ENCODE measurements at places on chromosomes 7 and 10.

- DNase-seq: no peak
Observed at GRCh38 chr10:58615237-58615935, 102.7 kb downstream of the BICC1 start.

DNA sequence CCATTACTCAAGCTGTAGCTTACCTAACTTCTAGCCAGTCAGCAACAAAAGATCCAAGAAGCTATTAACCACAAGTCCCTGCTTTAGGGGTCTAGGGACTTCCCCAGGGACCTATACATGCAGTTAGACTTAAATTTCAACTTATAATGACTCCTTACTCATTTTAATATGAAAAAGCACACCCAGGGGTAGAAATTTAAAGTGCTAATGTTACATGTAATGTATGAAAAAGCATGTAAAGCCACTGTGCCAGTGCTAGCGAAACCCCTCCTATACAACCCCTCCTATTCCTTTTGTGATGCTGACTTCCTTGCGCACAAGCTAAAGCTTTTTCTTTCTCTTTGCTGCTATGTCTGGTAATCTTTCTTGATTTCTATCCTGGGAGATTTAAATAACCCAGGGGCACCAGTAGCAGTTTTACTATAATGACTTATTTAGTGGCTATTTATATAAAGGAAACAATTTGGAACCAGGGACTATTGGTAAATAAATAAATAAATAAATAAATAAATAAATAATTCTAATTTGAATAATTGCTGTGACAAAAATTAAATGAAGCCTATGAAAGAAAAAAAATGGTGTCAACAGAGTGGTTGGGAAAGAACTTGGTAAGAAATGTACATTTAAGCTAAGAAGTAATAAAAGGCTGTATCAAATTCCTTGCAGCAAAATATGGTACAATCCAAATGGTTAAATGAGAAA, 110.5 kb upstream of the MAGI2 start:
- DNase-seq: no peak

- DNase-seq: no peak
Observed at GRCh38 chr7:33632840-33633525, 272.4 kb upstream of the BMPER start.

GRCh38 chr10:104957178-104957841, 316.2 kb downstream of the SORCS3 start:
- DNase-seq: no peak

DNA sequence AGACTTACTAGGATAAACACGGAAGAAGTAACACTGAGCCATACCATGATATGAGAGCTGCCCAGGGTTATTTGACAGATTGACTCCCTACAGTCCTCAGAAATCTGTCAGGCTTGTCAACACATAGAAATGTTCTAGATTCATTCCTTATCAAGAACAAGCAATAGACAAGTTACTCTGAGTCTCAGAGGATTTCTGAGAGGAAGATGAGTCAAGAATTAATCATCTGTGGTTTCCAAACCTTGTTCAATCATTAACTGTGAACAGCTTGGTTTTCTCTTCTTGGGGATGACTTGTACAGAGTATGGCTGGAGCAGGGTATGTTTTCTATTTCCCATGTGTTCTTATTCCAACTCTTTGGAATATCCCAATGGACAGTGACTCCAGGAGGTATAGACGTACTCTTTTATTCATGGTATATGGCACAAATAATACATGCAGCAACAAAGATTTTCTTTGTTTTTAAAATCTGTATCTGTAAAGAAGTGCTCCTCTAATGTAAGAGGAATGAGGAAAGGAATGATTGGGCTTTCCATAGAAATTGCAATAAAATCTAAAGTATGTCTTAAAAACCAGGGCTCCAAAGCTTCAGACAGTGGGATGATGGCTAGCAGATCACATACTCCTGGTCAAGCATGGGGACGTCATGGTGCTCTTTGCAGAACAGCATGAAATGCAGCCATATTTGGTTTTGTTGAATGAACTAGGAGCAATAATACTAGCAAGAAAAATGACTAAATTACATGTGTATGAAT, 11.9 kb upstream of the SFR1 start:
- no peak for DNase-seq

DNA sequence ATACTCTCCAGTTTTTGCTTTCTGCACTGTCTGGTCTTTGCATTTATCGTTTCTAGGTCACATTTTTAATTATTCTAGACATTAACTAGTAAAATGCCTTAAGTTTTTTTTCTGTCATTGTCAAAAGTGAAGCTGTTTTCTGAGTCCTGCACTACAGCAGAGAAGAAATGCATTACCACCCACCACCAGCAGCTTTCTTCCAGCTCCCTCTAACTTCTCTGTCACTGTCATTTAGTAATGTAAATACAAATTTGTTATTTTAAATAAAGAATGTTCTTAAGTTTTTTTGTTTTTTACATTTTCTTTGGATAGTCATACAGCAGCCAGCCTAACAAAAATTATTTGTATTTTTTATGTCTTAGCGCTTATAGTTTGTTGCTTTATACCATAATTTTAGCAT, 18.8 kb downstream of the PTPRZ1 start:
- no peak for DNase-seq

DNA sequence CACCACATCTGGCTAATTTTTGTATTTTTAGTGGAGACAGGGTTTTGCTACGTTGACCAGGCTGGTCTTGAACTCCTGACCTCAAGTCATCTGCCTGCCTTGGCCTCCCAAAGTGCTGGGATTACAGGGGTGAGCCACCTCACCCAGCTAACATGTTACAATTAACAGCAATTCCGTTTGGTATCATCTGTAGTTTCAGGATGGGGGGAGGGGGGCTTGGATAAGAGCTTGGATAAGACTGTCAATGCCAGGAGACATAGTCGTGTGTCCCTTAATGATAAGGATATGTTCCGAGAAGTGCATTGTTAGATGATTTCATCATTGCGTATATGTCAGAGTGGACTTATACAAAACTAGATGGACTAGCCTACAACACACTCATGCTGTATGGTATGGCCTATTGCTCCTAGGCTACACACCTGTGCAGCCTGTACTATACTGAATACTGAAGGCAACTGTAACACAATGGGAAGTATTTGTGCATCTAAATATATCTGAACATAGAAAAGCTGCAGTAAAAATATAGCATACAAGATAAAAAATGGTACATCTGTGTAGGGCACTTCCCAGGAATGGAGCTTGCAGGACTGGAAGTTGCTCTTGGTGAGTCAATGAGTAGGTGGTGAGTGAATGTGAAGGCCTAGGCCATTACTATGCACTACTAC, 103.9 kb upstream of the TNS3 start:
- DNase-seq: no peak

GRCh38 chr7:123689250-123689649, 33.6 kb downstream of the LMOD2 start:
- DNase-seq: no peak

GRCh38 chr10:73136627-73137026, 26.4 kb downstream of the NUDT13 start:
- DNase-seq: no peak

GRCh38 chr10:33115738-33116719, 158.0 kb upstream of the ITGB1 start:
- DNase-seq: peak; percentile 31

GRCh38 chr7:5797716-5798115, 16.3 kb upstream of the RNF216 start:
- no peak for DNase-seq

DNA sequence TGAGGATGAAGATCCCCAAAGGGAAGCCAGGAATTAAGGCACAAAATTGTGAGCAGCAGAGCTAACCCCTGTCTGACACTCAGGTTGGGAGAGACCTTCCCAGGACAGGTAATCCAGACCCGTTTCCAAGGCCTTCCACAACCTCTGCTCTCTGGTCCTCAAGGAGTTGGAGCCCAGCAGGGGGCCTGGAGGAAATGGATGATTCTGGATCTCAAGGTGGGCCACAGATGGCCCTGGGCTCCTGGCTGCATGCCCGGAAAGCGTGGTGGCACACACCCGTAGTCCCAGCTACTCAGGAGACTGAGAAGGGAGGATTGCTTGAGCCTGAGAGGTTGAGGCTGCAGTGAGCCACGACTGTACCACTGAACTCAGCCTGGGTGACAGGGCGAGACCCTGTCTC, 42.3 kb downstream of the DPYSL4 start:
- no peak for DNase-seq

- DNase-seq: peak; percentile 31
Observed at GRCh38 chr7:131106681-131107336, 220.9 kb upstream of the MKLN1 start.

DNA sequence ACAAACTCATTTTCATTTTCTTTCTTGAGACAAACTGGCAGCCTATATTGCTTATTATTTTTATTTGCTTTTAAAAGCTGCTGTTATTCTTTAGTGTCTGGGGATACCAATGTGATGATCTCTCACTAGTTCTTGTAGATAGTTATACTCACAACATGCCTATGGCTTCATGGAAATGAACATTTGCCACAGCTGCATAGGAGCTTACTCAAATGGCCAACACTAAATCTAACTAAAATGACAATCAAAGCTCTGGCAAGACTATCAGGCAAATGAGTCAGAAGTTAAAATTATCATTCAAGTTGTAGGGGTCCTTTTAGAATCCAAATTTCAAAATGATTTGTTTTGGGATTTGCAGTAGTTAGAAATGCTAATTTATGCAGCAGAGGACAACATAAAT, 225.9 kb downstream of the ANK3 start:
- DNase-seq: no peak

- DNase-seq: no peak
Observed at GRCh38 chr7:105776986-105777910, 99.2 kb downstream of the ATXN7L1 start.

- DNase-seq: no peak
Observed at GRCh38 chr10:5195727-5196374, 786 bp upstream of the AKR1C4 start.

DNA sequence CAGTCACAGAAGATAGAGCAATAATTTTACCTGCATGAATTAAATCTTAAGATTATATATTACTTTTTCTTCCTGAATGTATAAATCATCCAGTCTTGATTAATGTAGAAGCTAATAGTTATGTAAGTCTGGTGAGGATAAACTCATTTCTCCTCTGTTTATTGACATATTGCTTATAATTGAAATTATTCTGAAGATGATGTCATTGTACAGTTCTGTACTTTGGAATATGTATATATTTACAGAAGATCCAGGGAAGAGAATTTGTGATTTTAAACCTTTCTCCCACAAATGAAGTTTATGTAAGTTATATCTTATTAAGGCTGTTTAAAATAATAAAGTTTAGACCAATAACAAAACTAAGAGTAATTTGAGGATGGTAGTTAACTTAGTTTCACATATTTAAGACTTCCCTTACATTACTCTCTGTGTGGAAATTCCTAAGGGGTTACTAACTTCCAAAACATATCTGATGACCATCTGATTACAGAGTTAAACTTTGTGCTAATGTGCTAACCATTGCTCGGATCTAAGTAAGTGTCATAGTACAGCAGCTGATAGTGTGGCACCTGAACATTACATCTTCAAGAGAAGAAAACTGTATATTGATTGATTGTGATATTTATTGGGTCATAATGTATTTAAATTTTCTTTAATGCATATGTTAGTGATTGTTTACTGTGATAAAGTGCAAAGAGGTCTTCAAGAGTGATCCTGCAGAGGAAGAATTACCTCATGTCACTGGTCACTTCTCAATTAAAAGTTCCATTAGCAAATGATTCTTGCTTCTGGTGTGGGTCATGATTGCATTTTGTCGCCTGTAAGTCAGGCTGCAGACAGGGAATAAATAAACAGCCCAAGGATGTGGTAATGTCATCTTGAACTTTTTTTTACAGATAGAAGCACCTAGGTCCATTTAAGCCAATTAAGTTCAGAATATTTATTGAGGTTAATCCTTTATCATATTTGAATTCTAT, 96.9 kb downstream of the UBE3C start:
- DNase-seq: no peak

DNA sequence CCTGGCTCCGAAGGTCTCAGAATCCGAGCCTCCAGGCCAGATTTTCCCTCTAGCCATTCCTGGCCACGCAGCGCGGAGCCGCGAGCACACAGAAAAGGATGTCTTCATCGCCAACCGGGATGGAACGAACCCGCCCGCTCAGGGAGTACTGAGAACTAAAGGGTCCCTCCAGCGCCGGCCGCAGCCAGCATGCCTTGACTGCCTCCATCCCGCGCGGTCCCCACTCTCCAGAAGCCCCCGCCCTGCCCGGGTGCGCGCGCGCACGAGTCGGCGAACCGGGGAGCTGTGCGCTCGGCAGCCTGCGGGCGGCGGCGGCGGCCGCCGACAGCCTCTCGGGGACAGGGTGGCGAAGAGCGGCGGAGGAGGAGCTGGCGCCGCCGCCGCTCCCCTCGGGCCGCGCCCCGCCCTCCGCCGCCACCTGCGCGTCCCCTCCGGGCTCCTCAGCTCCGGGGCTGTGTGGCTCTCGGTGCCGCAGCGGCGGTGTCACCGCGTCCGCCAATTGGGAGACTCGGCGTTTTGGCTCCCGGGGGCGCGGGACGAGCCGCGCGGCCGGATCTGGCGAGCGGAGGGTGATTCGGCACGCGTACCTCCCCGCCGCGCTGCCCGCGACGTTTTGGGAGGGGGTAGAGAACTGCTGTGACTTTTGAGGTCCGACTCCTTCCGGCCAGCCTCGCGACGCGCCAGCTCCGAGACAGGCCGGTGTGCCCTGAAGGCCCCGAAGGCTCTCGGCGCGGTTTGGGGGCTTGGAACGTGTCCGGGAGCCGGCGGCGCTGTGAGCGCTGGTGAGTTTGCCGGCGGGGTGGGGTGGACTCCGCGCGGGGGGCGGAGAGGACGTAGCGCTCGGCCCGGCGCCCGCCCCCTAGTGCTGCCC, 453 bp upstream of the GALNT17 start:
- DNase-seq: no peak

- DNase-seq: no peak
Observed at GRCh38 chr7:54988516-54988915, 30.3 kb upstream of the EGFR start.

DNA sequence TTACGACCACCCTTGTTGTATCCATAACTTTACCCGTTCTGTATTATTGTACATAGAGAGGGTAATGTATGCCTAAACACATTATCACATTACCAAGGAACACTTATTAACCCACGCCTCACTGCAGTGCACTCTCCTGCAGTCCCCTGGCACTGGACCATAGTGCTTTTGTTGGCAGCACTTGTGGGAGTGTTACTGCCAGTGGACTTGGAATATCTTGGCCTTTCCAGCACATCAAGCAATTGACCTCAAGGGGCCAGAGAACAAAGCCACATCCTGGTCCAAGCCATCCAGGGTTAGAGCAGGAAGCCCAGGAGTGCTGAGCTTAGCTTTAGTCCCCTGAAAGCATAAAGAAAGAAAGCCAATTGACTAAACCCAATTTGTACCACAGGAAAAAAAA, 304.2 kb downstream of the PCDH15 start:
- DNase-seq: no peak

DNA sequence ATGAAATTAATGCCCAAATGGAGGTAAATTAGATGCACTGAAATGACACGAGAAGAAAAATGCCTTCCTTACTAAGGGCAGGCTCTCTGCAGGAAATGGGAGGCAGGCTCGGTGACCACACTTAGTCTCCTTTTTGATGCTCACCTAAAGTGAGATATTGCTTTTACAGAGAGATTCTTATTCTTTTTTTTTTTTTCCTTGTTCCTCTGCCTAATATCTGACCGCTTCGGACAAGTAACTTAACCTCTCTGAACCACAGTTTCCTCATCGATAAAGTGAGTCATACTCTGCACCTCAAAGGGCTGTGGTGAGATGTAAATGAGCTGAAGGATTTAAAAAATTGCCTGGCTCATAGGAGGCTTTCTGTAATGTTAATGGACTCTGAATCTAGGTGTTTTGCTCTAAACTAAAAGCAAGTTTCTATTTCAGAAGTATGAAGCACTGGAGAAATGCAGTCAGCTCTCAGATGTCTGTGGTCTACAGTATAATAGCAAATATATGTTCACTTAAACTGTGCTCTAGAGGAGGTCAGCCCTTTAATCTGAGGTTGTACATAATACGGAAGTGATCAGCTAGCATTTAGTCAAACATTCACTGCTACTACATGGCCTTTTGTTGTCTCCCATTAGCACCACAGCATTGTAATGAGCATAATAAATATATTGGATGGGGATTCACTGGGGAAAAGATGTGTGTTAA, 23.2 kb downstream of the NKX2-3 start:
- DNase-seq: no peak
